ENCODE measurements at places on chromosomes 1 and 21.

- no peak for DNase-seq
These were observed 75.0 kb upstream of the BCAR3 start for GRCh38 chr1:93756657-93757056.

GRCh38 chr1:14681182-14681581 lies 82.7 kb downstream of the KAZN start:
- no peak for DNase-seq

GRCh38 chr1:159775716-159776115 lies 5.0 kb upstream of the DUSP23 start:
- DNase-seq = no peak

GRCh38 chr1:42904434-42904833 lies 54.2 kb downstream of the SLC2A1 start:
- no peak for DNase-seq

DNA sequence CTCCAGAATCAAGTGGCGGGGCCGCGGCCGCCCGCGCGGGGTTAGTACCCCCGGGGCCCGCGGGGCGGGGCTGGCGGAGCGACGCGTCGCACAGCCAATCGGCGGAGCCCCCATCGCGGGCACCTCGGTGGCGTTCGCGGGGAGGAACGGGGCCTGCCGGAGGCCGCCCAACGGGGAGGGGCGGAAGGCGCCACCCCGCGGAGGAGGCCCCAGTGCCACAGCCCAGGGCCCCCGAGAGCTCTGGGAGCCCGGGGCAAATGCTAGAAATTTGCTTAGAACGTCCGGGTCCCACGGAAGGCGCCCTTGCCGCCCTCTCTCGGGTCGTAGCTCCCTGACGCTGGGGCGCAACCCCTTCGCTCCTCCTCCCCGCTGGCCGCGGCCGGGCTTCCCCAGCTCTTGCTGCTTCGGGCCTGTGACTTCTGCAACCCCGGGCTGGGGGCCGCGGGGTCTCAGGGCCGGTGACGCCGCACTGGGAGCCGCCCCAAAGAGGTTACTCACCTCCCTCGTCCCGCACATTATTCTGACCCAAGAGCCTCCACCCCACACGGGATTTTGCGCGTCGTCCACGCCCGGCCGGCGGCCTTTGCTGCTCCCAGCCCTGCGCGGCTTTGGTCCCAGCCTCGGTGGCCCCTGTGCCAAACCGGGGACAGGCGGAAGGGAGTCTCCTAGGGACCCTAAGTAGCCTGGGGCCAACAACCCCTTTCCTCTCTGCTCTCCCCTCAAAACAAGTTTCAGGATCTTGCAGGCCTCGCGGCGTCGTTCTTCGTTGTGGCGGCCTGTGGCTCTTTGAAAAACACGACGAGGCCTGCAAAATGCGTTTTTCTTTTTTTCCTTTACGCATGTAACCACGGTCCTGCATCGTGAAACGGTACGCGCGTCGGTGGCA lies at the start of gene RUNX3:
Gene RUNX3, minus strand, starts transcription at position 17 of the 886 bp plus-strand sequence. CDS start 408 bp downstream, outside the sequence.
- peak; percentile 87 for DNase-seq

DNA sequence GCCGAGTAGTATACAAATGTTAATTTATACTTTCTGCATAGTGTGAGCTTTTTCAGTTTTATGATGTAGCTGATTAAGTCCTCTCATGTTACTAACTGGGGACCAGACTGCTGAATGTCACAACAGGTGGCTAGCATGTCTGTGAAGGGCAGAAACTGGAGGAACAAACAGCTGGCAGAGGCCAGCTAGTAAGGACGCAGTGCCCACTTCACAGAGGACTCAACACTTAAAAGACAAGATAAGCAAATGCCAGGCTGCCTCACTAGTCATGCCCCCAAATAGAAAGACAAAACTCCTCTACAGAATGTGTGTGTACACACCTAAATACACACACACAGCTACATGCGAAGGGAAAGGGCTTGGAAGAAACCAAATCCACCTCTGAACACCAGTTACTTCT lies 73.8 kb upstream of the ZNF678 start:
- no peak for DNase-seq

- no peak for DNase-seq
These were observed 14.8 kb upstream of the PSMA5 start for GRCh38 chr1:109441069-109441468.

DNA sequence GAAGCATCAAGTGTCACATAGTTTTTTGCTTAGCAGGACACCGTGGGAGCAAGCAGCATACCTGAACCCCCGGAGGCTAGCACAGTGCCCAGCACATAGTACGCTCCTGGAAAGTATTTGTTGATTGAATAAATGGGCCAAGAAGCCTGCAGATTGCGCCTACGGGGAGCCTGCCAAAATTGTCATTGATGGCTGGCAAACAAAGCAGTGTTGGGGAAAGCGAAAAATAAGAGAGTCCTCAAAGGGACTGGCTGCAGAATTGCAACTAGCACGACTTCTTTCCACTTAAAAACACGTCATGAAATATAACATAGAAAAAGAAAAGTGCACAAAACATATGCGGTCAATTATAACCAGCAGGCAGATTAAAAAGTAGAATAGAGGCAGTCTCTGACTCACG lies 125.2 kb upstream of the GALNT2 start:
- no peak for DNase-seq

DNA sequence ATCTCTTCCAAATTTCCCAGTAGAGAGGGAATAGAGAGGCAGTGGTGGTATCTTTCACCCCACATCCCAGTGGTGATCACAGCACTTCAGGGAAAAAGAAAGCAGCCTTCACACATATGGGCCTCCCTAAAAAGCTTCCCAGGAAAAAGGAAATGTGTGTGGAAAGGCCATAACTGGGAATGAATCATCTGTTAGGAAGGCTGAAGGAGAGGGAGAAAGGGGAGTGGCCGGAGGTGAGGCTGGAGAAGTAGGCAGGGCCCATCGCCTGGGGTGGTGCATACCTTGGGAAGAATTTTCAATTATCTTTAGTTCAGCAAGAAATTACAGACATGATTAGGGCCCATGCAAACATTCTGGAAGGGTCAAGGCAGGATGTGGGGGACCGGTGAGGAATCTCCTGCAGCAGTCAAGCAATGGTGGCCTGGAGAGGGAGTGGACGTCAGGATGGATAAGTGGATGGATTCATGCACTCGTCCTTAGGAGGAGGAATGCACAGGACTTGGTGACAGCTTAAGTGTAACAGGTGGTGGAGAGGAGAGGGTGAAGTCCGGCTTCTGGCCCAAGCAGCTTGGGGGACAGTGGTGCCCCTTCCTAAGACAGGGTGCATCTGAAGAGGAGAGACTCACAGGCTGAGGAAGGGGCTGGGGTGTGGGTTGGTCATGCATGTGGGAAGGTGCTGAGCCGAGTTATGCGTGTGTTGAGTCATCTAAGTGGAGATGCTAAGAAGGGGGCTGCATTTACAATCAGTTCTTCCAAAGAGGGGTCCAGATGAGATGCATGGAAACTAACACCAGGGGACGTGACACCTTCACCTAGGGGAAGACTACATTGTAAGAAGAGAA lies 17.9 kb downstream of the HIVEP3 start:
- no peak for DNase-seq

GRCh38 chr1:170959385-170959784 lies 24.1 kb downstream of the MROH9 start:
- no peak for DNase-seq

DNA sequence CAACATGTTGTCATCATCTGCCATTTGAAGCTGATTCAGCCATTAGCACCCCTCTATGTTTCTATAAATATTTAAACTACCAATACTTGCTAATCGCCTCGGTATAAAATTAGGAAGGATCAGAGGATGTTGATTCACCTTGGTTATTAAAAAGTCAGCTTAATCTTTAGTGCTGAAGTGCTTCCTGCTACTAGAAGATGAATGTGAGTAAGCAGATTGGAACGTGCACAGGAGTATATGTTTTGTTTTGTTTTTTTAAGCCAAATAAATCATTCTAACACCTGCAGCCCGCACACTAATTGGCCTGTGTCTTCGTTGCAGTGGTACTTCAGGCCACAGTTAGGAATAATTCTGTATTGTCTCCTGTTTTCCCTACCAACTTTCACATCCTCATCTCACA lies 485.7 kb downstream of the AJAP1 start:
- no peak for DNase-seq

GRCh38 chr1:12441414-12442105 lies 176.4 kb downstream of the DHRS3 start:
- no peak for DNase-seq

GRCh38 chr1:71885171-71885570 lies 397.2 kb downstream of the NEGR1 start:
- no peak for DNase-seq

DNA sequence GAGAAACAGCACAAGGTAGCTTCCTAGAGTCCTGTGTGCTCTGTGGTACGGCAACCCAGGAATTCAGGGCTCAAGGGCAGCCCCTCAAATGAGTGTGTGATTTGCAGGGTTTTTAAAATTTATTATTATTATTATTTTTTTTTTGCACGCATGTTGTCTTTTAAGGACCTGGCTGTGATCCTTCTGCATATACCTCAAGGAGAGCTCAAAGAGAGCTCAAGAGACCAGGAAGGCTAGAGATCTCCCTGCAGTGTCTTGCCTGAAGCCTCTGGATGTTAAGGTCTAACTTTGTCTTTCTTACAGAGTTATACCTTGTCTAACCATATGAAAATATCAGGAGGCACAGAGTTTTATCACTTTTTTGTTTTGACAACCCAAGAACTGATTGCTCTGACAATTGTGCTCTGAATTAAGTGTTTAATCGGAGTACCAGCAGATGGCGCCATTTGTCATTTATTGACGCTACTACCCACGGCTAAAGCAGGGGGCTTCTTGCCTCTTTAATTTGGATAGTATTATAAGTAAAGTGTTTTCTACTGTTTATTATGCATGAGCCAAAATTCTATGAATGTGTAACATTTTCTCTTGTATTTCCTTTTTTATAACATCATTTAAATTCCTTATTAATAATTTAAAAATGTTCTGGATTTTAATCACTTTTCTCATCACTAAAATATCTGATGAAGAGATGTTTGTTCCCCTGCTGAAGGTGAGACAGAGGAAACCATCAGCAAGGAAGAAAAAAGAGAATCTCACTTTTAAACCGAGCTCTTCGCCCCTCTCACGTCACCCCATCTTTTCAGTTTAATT lies 35.8 kb upstream of the LMO4 start:
- peak; percentile 41 for DNase-seq

- no peak for DNase-seq
These were observed 85.7 kb downstream of the NRDC start for GRCh38 chr1:51792864-51793263.

DNA sequence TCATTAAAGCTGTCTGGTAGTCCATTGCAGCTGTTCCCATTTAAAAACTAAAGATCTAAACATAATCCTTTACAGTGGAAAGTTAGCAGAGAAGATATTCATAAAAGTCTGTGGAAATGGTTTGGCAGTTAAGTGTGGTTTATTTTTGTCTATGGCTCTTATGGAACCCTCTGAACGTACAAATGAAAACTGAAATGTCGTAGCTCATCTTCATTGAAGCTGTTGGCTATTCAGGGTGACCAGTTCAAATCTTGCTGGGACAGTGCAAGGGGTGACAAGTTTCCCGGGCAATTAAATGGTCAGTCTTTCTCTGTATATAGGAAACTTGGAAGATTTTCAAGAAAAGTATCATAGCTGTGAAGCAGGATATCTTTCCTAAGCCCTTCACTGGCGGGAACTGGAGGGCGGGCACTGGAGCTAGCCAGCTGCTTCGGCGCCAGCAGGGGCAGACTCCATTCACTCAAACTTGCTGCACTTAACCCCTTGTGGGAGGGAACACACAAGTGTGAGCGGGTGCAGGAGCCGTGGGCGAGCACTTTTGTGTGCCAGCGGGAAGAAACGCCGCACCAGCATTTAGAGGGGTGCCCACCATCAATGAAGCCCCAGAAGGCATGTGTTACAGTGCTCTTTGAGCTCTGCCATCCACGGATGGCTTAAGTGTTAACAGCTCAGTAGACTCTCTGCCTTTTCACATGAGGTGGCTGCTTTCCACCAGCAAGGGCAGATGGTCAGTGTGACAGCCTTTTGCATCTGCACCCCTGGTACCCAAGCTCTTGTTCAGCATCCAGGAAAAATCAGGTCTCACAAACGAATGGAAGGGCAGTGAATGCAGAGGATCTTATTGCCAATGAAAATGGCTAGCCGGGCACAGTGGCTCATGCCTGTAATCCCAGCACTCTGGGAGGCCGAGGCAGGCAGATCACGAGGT lies 232.1 kb upstream of the KAZN start:
- DNase-seq = no peak

- DNase-seq = no peak
These were observed 16.0 kb downstream of the HHAT start for GRCh38 chr1:210344706-210345105.

GRCh38 chr1:10938741-10939417 lies 73.6 kb upstream of the TARDBP start:
- DNase-seq = no peak

DNA sequence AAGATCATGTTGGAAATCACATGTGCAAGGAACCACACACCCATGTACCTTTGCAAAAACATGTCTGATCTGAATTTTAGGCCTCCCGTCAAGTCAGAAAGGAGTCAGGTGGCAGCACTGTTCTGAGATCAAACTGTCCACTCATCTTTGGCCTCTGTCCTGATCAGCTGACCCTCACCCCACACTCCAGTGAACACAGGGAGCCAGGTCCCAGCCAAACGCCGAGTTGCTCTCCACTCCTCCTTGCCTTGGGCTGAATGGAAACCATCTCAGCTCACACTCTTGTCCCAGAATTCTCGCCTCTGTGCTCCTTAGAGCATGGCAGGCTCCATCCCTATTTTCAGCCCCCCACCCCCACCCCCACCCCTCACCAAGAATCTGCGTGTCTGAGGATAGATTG lies 4.6 kb upstream of the RNF186 start:
- DNase-seq = no peak
